ENCODE measurements at places on chromosomes 12 and 14. TPM values are rescaled to one million over a fixed set of nuclear protein-coding genes. Genes with fewer than 3 reads are reported as not detected.

- peaks cover 29% of the 10 kb centered on the region for H3K4me1 ChIP-seq
- no peak for DNase-seq
- no peak overlapping the region for H3K27ac ChIP-seq
- no peaks in the 10 kb centered on the region for H3K36me3 ChIP-seq
These were observed 67.4 kb downstream of the ELK3 start for GRCh38 chr12:96261557-96261956.

- H3K4me3 ChIP-seq = no peak overlapping the region
- no peaks in the 10 kb centered on the region for H3K36me3 ChIP-seq
- H3K27ac ChIP-seq = no peak overlapping the region
- no peaks in the 10 kb centered on the region for H3K27me3 ChIP-seq
- peaks cover 7% of the 10 kb centered on the region for H3K4me1 ChIP-seq
These were observed 89.8 kb upstream of the LRIG3 start for GRCh38 chr12:59010118-59010517.

Gene DEGS2
- not detected for total RNA-seq

DNA sequence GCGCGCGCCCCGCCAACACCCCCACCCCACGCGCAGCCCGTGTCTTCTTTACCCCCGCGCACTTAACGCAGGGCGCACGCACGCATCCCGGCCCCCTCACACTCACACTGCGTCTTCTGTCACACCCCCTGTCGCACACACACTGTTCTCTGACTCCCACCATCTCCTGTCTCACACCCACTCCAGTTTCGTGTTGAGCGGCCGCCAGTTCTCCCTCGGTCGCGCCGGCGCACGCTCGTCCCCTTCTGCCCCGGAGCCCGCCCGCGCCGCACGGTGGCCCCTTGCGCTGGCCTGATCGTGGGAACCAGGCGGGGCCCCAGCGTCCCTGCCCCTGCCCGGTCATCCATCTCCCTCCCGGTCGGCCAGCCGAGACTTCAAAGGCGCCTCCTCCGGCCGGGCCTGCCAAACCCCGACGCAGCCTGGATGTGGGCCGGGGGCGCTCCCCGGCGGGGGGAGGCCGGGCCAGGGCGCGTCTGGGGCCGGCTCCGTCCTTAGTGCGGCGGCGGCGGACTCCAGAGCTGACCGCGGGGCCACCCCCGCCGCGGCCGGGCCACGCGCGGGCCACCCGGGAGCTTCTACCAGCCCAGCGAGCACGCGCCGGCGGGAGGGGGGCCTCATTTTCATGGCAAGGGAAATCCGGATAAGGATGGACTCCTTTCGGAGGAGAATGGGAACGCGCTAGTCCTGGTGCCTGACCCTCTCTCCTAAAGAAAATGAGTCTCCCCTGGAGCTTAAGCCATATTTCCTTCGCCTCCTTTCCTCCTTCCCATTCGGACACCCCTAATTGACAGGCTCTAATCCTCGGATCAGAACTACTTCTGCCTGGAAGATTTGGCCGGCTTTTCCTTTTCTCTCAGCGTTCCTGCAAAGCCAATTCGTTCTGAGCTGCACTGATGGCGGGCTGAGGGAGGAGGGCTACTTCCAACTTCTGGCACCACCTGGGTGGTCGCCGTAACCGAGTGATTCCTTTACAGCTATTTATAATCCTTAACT lies 82.0 kb upstream of the HMGA2 start:
- no peaks in the 10 kb centered on the region for H3K36me3 ChIP-seq
- peaks cover 27% of the 10 kb centered on the region for H3K27me3 ChIP-seq
- H3K4me3 ChIP-seq = peak overlapping the region; percentile 64

Gene CDKN3
- 152 TPM for total RNA-seq

DNA sequence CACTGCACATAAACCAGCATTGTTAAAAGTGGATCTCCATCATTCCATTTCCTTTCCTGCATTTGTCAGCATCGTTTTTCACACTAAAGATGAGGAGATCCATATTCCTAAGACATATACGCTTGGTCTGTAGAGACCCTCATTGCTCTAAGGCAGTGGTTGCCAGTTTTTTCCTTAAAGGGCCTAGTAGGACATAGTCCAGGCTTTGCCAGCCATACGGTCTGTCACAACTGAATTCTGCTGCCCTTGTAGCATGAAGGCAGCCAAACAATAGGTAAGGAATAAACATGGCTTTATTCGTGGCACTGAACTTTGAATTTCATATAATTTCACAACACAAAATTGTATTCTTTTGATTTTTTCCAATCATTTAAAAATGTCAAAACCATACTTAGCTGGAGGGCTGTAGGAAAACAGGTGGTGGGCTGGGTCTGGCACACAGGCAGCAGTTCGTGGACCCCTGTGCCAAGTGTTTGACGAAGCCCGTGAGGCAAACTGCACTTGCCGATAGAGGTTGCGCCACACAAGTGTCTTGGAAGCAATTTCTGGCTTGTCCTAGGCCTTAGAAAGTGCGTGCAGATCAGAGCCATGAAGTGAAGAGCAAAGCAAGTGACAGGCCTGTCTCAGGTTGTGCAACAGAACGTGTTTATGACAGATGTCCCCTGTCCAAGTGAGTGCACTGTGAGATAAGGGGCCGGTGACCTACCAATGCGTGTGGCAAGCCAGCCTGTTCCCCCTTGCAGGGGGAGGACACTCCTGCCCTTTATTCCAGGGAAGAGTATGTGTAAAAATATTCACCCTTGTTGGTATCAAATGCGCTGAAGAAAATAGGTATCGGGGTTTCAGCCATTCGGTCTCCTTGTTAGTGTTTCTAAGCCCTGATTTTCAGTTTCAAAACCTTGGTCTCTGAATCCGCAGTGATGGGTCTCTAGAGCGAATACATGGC lies 916 bp upstream of the CHPT1 start:
- H3K27ac ChIP-seq = no peak overlapping the region
- peak overlapping the region; percentile 83 for H3K4me3 ChIP-seq
- H3K4me1 ChIP-seq = no peaks in the 10 kb centered on the region
- H3K27me3 ChIP-seq = peaks cover 42% of the 10 kb centered on the region
- H3K36me3 ChIP-seq = no peaks in the 10 kb centered on the region
- DNase-seq = no peak

- DNase-seq = no peak
- no peak overlapping the region for H3K27ac ChIP-seq
- no peaks in the 10 kb centered on the region for H3K27me3 ChIP-seq
- H3K4me3 ChIP-seq = no peak overlapping the region
These were observed 5.5 kb upstream of the HVCN1 start for GRCh38 chr12:110694330-110694901.

GRCh38 chr12:55039395-55040354 lies 19.9 kb downstream of the NEUROD4 start:
- peak overlapping the region; percentile 16 for H3K4me3 ChIP-seq
- H3K4me1 ChIP-seq = peaks cover 36% of the 10 kb centered on the region
- no peaks in the 10 kb centered on the region for H3K36me3 ChIP-seq
- H3K27ac ChIP-seq = no peak overlapping the region

Gene ADAMTS20
- total RNA-seq = 10.9 TPM

DNA sequence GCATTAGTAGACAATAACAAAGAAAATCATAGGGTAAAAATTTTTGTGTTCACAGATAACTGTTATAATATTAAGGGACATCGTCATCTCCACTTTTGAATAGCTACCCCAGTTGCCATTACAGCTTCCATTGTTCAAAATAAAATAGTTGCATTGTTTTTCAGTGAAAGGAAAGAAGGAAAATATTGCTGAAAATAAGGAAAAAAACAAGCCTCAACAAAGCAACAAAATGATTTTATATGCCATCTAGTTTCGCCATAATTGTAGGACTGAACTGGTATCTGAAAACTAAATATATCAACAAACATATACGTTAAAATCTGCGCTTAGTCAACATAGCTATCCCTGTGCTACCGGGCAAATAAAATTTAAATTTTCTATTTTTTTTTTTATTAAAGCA lies 3.3 kb downstream of the CDK17 start:
- H3K27me3 ChIP-seq = no peaks in the 10 kb centered on the region
- no peaks in the 10 kb centered on the region for H3K36me3 ChIP-seq
- no peak overlapping the region for H3K27ac ChIP-seq
- no peak for DNase-seq
